ENCODE measurements at places on chromosomes 4 and X.
A peak's percentile ranks its signal among the peaks of the same experiment; 100 is the strongest.

GRCh38 chrX:4710618-4711433 is 997.4 kb upstream of the PRKX start:
- DNase-seq = no peak

DNA sequence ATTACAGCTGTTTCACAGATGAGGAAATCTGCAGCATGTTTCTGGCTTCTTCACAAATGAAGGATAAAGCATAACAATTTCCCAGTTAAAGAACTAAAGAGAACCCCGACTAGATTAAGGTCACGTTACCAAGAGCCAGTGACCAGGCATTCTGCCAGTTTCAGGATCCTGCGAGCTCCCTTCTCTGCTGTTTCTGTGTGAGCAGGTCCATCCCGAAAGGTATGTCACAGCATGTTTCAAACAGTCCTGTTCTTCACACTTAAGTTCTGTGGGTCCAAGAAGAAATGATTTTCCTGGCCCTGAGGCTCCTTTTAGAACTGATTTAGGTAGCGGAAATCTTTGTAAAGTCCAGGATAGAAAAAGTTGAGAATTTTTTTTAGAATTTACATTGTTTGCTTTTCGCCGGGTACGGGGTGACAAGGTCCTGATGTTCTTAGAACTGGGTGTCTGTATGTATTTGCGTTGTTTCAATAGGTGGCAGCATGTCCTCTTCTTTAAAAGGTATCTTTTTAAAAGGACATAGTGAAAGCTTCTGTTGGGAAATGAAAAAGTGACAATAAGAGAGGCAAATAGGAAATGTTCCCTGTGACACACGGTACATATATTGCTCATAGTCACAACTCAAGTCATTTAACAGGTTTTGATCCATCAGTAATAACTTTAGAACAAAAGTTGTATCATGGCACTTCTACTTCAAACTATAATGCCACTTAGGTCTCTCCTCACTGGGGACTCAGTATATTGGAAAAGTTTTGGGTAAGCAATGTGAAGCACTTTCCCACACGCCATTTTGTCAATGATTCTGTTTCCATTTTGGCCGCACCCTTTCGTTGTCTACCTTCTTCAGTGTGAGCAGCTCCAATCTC is 18.4 kb downstream of the IL21 start:
- DNase-seq = no peak

- DNase-seq = no peak
These were observed 399.6 kb upstream of the RPS6KA3 start for GRCh38 chrX:20666331-20666730.

GRCh38 chrX:31271615-31272471 is 200.0 kb upstream of the FTHL17 start:
- DNase-seq = no peak

GRCh38 chr4:162163892-162164759 is at the start of gene FSTL5:
Gene FSTL5, minus strand, starts transcription at chr4:162164000. Its CDS starts 52,604 bp downstream, at chr4:162111396.
- DNase-seq = peak; percentile 42

DNA sequence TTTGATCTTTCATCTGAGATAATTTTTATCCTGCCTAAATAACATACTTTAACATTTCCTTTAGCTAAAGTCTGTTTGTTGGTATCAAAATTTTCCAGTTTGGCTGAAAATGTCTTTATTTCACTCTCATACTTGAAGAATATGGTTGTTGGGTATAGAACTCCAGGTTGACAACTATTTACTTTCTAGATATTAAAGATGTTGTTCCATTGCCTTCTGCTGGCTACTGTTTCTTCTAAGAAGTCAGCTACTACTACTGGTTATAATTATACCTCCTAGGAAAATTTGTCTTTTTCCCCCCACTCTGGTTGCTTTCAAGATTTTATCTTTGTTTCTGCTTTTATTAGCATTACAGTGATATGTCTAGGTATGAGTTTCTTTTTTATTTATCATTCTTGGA is 75.7 kb downstream of the SH3RF1 start:
- DNase-seq = no peak

GRCh38 chr4:148445071-148445859 is 3.1 kb upstream of the NR3C2 start:
- DNase-seq = peak; percentile 68

- no peak for DNase-seq
These were observed 172.2 kb upstream of the CXCL13 start for GRCh38 chr4:77433418-77433733.

DNA sequence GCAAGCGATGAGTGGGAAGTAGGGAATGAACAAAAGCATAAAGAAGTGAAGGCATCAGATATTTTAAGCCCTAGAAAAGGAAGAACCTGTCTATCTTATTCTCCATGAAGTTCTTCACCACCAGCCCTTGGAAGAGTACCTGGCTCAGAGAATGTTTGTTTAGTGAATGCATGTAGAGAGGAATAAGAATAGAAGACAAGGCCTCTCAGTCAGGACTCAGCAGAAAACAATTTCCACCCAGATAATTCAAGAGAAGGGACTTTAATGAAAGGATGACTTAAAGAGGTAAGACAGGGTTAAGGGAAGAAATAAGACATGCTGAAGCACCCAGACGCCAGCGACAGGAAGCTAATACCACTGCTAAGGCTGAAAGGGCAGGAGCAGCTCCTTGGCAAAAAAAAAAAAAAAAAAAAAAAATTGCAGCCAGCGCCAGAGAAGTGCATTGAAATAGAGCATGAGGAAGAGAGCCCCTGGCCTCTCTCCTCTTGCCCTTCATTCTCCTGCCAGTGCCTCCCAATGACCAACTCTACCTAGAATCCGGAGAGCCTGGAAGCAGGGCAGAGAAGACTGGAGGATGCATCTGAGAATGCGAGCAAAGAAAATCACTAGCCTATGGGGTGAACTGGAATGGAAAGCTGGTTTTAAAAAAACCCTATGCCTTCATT is 47.2 kb upstream of the RASGEF1B start:
- no peak for DNase-seq

- no peak for DNase-seq
These were observed 91.4 kb downstream of the DCTD start for GRCh38 chr4:182825786-182826185.

- no peak for DNase-seq
These were observed 57.1 kb upstream of the DDX3X start for GRCh38 chrX:41276661-41277506.

- DNase-seq = no peak
These were observed 167.8 kb downstream of the AFAP1 start for GRCh38 chr4:7771541-7772507.

GRCh38 chr4:20487446-20487845 is 212.8 kb upstream of the PACRGL start:
- no peak for DNase-seq

DNA sequence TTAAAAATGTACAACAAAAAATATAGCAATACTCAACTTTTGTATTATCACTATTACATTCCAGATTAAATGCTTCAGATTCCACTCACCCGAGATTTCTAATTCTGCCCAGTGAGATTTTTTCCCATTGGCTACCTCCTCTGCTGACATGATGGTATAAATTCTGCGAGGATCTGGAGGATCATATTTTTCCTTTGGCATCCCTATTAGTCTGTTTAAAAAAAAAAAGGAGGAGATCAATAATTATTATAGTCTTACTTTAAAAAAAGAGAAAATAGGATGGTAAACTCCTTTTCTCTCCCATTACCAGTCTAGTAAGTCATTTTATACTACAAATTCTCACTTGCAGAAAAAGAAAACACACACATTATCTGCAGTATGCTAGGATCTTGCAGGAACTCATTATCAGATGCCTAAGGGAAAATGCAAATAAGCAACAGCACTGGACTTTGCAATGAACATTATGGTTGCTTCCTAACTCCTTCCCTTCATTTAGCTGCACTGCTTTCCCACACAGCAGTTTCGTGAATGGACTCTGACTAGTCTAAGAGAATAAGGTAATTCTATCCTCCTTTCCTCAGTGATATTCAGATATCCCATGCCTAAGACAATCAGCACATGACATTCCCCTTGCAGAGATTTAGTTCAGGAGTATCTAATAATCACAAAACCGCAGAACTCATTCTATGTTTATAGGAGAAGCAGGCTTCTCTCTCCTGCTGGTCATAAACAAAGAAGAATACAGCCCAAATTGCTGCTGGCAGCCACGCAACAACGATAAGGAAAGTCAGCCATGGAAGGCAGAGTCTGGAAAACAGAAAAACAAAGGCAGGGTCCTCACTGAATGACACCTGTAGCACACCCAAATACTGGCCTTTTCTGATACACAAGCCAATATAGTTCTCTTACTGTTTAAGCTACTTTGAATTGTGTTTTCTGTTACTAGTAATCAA is 42.7 kb downstream of the CNOT6L start:
- no peak for DNase-seq

DNA sequence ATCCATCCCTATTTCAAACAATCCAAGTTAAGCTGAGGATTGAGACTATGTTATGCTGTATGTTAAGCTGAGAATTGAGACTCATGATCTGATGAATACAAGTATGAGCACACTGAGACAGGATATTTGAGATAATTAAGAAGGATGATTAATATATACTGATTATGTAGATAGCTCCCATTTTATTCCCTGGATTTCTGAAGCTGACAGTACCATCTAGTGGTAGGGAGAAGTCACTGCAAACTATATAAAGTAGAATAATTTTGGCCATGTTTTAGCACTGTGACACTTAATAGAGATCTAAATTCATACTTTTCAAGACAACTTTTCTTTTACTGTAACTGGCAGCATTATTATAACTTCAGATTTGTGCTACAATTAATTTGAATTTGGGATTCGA is 63.8 kb upstream of the HPRT1 start:
- no peak for DNase-seq

GRCh38 chrX:136250191-136251040 is 784 bp downstream of the MAP7D3 start:
- peak; percentile 49 for DNase-seq

DNA sequence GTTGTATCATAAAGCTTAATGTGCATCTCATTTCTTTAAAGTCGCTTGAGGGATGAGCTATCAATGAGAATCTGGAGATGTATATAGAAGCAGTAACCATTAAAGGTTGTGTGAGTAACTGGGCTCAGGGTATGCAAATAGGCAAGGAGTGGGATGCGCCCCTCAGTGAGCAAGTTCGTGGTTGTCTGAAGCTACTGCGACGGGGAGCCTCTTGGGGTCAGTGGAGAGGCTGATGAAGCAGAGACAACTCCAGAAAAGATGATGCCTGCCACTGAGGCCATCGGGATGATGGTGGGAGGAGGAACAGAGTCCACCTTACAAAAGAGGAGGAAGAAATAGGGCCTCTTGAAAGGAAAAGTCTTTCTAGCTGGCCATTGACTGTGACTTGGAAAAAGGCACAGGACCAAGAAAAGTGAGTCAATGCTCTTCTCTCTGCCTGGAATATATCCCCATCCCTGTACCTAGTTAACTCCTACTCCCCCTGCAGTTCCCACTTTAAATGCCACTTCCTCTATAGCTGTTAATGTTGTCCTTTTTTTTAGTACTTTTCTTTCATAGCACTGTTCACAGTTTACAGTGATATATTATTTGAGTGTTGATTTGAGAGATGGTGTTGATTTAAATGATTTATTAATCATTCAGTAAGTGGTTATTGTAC is 51.4 kb upstream of the LSM6 start:
- no peak for DNase-seq

DNA sequence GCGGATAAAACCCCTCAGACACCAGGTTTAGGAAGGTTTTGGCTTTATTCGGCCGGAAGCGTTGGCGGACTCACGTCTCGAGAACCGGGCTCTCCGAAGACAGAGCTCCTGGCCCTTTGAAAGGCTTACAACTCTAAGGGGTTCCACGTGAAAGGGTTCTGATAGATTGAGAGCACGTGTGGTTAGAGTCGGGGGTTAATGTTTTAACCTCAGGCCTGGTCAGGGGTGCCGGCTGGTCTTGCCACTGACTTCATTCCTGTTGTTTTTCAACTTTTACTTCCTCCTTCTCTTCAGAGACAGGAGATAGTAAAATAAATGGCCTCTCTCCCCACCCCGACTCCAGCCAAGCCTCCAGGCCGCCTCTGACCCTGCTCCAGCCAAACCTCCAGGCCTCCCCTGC is 4.7 kb upstream of the ASMT start:
- no peak for DNase-seq

DNA sequence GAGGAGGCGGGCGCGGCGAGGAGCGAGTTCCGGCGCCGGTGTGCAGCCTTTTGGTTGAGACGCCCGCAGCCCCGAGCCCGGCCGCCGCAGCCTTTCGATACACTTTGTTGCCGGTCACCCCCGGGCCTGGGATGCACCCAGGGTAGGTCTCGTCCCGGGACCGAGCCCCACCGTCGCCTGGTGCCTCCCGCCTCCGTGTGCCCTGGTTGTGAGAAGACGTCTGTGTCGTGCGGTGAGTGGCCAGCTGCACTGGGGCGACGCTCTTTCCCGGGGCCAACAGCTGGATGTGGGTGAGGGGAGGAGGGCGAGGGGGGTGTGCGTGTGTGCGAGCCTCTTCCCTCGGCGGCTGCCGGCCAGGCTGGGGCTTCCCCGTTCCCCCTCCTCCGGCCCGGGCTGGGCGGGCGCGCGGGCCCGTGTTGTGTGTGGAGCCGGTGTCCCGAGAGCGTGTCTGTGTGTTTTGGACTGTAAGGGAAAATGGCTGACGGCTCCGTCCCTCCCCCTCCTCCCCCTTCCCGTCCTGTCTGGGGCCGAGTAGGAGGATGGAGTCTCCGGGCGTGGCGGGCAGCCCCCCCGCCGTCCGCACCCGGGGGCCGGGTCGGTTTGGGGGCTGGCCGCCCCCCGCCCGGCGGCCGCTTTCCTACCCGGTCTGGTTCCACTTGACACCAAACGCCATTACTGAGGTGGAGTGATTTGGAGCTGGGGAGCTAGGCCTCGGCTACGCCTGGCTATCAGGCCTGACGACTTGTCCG is 807 bp downstream of the USP9X start:
- DNase-seq = peak; percentile 49

DNA sequence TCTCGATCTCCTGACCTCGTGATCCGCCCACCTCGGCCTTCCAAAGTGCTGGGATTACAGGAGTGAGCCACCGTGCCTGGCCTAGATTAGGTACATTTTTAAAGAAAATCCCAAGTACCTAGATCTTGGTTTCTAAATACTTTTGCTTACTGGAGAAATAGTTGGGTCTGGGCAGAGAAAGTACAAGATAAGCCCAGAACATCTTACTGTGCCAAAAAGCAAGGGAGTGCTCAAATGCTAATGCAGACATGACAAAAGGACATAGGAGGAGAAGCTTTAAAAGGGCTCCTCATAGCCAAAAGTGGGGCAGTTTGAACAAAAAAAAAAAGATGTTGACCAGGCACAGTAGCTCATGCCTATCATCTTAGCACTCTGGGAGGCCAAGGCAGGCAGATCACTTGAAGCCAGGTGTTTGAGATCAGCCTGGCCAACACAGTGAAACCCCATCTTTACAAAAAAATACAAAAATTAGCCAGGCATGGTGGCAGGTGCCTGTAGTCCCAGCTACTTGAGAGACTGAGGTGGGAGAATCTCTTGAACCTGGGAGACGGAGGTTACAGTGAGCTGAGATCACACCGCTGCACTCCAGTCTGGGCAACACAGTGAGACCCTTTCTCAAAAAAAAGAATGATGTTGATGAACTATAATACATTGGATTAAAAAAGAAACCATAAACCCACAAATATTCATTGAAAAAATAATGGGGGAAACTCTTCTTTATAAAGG is 107.5 kb downstream of the APBB2 start:
- DNase-seq = no peak

DNA sequence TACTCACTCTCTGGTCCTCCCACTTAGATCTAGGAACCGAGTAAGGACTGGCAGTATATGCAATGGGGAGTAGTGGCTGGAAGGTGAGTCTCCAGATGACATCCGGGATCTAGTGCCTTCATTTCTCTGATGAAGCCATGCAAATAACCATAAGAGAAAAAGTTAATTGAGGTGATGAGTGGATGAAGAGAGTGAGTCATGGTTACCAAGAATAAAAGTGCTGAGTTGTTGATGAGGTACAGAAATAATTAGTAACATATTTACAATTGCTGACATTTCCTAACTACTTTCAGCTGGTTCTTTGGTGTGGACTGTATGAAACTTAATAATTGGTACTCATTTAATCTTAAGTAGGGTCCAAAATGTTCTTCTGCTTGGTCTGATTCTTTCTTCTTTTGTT is 146.7 kb upstream of the PITX2 start:
- DNase-seq = no peak

All from stimulated activated CD4-positive, alpha-beta T cell treated with anti-CD3 and anti-CD28 coated beads, Interleukin-2, amount 100 ng/mL, for 24 hours (primary cell).